ENCODE measurements at places on chromosomes 5 and 9.

- no peak for DNase-seq
These were observed 1530.6 kb downstream of the EFNA5 start for GRCh38 chr5:106140101-106140500.

- DNase-seq: no peak
These were observed 3.7 kb upstream of the DNAJC25 start for GRCh38 chr9:111627260-111627963.

DNA sequence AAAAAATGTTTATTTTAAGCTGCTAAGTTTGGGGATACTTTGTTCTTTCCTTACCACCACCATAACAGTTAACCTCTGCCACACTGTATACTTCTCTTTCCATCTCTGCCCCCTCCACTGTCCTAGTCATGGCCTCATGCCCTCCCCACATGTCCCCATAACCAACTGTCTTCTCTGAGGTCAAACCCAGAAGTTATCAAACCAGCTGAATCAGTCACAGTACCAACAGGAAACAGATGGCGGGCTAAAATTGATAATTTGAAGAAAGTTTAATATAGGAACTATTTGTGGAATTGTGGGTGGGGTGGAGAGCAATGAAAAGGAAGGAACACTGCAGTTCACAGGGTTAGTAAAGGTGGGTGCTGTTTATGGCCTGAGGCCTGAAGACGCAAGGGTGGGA lies 5.7 kb upstream of the DCTN4 start:
- no peak for DNase-seq

DNA sequence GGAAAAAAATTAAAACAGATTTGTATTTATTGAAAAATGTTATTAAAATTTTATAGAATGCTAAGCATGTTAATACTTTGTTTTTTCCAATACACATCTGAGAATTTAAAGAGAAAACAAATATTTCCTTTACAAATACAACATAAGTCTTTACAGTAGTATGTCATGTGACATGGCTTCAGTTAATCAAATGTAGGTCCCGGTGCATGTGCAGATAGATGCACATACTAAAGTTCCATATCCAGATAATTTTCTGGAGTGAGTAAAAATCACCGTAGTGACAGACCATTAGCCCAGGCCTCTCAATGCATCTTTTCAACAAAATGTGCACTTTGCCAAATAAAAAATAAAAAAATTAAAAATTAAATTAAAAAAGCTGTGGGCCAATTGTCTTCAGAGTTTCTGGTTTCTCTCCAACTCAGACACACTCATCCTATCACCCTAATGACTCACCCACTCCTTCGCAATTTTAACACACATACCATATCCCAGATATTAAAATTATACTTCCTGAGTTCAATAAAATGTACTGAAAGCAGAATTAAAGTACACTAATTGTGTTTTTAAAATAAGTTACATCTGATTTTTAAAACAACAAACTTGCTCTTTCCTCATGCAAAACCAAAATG lies 508.1 kb downstream of the NR2F1-AS1 start:
- no peak for DNase-seq

DNA sequence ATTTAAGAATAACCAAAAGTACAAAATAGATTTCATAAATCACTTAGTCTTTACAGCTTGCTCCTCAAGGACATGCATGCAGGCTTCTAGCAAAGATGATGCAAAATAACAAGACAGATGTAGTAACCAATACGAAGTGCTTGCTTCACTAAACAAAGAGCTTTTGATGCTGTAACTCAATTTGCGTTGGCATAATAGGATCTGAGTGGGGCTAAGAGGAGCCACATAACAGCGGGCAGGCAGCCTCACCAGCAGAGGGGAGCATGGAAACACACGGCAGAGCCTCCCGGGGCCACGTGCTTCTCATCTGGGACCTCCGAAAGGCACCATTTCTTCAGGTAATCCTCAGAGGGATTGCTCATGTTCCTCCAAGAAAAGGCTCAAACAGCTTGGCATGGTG lies 139.7 kb downstream of the C5orf15 start:
- DNase-seq: no peak

DNA sequence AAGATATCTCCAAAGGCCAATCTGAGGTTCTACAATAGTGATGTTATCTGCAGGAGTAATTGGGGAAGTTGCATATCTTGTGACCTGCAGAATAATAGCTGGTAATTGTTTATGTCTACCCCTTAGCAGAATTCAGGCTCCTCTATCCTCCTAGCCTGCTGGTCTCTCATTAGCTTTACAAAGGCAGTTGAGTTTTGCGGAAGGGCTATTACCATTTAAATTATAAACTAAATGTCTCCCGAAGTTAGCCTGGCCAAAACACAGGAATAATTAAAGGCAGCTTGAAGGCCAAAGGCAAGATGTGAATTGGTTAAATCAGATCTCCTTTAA lies 168.7 kb downstream of the TTC39B start:
- no peak for DNase-seq

DNA sequence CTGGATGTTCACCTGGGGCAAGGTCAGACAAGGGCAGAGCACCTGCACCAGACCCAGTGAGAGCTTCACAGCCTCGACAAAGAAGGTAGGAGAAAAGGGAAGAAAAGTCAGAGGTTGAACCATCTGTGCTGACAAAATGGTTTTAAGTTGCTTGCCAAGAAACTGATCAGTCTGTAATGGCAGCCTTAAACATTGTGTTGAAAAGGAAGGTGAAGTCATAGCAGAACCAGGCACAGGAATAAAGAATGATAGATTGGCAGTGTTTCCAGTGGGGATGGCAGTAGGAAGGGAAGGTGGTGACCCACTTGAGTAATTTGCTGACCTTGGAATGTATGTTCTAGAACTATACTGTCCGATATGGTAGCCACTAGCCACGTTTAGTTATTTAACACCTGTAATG lies 34.2 kb downstream of the HTR4 start:
- no peak for DNase-seq

GRCh38 chr9:88922091-88922490 lies 69.2 kb upstream of the S1PR3 start:
- peak; percentile 21 for DNase-seq

DNA sequence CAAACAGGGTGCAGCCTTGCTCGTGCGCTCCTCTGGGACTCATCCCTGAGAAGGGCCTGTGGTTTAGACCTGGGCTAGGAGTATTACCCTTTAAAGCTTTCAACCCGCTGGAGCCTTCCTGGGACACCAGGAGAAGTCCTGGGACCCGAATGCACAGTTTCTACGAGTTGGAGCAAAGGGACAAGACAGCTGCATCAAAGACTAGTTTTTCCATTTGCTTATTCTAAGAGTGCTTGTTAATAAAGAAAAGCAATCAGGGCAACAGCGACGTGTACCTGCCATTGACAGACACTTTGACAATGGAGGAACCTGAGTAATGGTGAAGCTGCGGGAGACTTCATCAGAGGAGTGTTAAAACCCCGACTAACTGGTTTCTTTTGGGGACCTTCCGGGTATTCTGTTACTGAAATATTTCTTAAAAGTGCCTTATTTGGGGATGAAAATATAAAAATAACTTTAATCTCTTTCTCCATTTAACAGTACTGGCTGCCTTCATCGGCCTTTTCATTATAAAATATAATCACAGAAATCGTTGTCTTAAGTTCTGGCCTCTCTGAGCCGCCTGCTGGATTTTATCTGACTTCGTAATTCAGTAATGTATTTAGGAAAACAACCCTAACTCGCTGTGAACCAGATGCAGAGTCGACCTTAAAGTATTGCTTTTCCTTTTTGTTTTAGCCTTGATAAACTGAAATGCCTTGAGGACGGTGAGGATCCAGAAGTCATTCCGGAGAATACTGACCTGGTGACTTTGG lies 732 bp downstream of the SNAPC3 start:
- DNase-seq: peak; percentile 52

DNA sequence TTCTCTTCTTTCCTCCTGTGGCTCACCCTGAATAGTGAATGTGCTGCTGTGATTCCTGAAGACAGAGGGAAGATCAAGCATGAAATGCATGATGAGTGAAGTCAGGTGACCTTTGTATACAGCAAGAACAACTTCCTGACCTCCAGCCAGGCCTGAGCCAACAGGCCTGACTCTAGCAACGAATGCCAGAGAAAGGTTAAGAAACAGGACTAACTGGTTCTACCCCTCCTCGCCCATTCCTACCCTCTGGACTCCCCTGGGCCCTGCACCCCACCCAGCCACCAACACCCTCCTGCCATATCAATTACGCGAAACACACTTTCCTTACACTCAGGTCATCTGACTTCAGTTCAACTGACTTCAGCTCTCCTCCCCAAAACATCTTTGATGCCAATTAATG lies 4.9 kb downstream of the SUSD1 start:
- no peak for DNase-seq

DNA sequence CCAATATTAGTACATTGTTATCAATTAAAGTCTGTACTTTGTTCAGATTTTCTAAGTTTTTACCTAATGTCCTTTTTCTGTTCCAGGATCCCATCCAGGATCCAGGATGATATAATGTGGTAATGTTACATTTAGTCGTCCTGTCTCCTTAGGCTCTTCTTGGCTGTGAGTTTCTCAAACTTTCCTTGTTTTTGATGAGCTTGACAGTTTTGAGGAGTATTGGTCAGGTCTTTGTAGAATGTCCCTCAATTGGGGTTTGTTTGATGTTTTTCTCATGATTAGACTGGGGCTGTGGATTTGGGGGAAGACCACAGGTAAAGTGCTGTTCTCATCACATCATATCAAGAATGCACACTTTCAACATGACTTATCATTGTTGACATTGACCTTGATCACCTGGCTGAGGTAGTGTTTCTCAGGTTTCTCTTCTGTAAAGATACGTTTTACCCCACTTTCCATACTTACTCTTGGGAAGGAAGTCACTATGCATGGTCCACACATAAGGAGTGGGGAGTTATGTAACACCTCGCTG lies 9.6 kb downstream of the NDFIP1 start:
- DNase-seq: no peak

DNA sequence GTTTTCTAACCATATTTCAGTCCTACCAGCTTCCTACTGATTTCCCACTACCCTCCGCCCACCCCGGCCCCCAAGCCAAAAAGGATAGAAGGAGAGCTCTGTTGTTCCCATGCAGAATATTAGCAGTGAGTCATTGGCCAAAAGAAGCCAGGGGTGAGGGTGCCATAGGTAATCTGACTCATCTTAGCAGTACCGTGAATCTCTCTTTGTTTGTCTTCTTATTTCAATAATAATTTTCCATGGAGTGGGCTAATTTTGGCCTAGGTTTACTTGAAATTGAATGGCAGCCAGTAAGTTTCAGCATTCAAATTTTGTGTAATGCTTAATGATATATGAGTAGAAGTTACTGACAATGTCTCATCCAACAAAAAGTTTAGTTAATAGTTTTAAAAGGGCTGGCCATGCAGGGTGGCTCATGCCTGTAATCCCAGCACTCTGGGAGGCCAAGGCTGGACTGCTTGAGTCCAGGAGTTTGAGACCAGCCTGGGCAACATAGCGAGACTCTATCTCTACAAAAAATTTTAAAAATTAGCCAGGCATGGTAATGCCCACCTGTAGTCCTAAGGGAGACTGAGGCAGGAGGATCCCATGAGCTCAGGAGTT lies 74.2 kb downstream of the C9orf152 start:
- no peak for DNase-seq
